CD8-positive, alpha-beta memory T cell (primary cell): ENCODE measurements at places on chromosomes 12 and 14. TPM values are rescaled to one million over a fixed set of nuclear protein-coding genes. Genes with fewer than 3 reads are reported as not detected.

DNA sequence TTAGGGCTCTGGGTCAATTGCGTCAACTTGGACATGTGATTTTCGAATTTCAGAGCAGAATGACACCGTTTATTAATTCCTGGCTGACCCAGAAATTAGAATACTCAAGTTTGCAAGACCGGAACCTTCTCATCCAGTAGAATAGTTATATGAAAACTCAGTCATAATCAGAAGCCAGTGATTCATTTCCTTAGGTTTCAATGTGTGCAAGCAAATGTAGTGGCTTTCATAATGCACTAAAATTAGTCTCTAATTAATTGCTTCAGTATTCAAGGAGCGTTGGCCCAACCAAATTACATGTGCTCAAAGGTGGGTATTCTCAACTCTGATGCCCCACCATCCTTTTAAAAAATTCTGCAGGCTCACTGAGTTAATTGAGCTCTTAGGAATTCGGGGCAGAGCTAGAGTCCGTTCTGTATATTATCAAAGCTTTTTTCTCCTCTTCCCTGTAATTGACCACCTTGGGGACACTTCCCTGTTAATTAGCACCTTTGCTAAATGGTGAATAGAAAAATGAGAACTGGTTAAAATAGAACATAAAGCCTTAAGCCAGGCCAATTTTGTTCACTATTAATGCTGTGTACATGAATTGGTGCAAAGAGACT, 55.4 kb downstream of the DAO start:
- no peak for DNase-seq

GRCh38 chr12:29612912-29613311, 115.4 kb upstream of the OVCH1 start:
- no peak for DNase-seq

DNA sequence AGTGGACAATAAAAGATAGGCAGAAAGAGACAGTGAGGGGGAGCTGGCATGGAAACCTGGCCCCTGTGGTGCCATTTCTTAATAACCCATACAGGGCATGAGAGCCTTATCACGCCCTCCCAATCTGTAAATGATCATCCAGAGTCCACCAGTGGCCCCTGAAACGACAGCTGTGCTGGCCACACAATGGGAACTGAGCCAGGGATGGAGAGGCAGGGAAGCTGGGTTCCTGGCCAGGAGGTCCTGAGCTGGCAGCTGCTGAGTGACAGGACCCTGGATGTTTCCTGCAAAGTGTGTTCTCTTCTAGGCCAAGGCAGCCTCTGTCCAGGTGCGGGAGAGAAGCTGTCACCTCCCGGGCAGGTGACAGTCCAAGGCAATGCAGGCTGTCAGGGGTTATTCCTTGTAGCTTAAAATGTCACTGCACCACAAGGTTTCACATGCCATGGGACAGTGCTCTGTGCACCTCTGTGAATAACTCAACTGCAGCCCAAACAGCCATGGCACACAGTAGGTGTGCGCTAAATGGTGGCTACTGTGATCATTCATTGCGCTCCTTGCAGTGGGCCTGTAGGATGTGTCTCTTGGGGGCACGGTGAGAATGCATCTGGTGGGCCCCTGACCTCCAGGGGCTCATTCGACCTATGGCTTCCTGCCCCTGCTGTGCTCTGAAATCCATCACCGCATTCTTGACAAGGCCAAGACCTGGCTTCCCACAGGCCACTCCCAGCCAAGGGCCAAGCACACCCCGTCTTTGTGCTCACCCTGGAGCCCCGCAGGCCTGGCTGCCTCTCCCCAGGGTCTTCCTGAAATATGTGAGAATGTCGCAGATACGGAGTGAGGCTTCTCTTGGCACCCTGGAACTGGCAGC, 46.3 kb upstream of the BCL11B start:
- no peak for DNase-seq

DNA sequence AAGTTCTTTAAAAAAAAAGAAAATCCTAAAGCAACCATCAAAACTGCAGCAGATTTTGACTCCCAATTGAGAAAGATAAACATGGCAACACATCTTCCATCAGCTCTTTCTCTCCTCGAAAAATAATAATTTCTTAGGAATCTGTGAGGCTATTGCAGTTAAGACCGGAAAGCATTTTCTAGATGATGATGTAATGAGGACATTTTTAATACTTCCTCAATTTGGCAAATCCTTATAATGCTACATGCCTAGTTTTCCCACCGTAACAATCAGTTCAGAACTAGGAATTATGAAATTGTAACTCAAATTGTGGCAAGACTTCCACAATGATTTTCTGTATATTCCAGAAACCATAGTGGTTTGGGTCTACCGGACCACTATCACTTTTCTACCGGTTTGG, 180.9 kb upstream of the PDE3A start:
- no peak for DNase-seq

- DNase-seq, result no peak
Measured at GRCh38 chr14:73739174-73739898, 25.2 kb upstream of the PNMA1 start.

- no peak for DNase-seq
Measured at GRCh38 chr12:238736-239398, 23.8 kb downstream of the SLC6A13 start.

Gene SNRNP35
- total RNA-seq, result 23.8 TPM

Gene ACRBP
- 1.8 TPM for total RNA-seq

Gene RD3L
- not detected for total RNA-seq

- no peak for DNase-seq
Measured at GRCh38 chr14:56206596-56206995, 88.4 kb downstream of the PELI2 start.

Gene ASPG
- total RNA-seq, result not detected

- no peak for DNase-seq
Measured at GRCh38 chr14:93981316-93982229, 5.2 kb upstream of the ASB2 start.

DNA sequence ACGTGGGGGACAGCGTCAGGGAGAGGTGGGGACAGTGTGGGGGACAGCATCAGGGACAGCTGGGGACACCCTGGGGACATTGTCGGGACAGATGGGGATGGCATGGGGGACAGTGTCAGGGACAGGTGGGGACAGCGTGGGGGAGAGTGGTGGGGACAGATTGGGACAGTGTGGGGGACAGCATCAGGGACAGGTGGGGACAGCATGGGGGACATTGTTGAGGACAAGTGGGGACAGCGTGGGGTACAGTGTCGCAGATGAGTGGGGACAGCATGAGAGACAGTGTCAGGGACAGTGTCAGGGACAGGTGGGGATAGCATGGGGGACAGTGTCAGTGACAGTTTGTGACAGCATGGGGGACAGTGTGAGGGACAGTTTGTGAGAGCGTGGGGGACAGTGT, 240.9 kb downstream of the TMEM121 start:
- no peak for DNase-seq

GRCh38 chr14:64293976-64294671, at the start of gene ESR2:
Gene ESR2, minus strand, starts transcription at chr14:64294371. Its CDS starts 11,386 bp downstream, at chr14:64282985.
- DNase-seq, result peak; percentile 49

- no peak for DNase-seq
Measured at GRCh38 chr12:112812600-112813406, 21.3 kb downstream of the RPH3A start.

Gene JAG2
- total RNA-seq, result 0.37 TPM

Gene CSAD
- 15.8 TPM for total RNA-seq

GRCh38 chr14:69650948-69651369, 39.6 kb downstream of the SUSD6 start:
- DNase-seq, result no peak

GRCh38 chr12:17283563-17283962, 677.6 kb upstream of the LMO3 start:
- no peak for DNase-seq

DNA sequence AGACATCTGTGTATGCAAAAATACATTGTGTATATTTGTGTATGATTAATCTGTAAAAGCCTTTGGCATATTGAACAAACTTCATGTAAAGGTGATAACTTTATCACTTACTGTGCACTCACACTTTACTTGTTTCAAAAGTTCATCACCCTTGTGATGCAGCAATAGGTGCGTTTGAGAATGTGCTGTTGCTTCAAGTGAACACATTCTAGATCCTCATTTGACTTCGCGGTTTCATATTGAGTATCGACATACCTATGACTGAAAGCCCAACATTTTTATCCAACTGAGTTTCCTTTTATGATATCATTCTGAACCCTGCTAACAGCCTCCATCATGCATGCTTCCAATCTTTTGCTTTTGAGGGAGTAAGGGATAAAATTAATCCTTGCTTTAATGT, 1086.9 kb downstream of the TMEM121 start:
- no peak for DNase-seq

DNA sequence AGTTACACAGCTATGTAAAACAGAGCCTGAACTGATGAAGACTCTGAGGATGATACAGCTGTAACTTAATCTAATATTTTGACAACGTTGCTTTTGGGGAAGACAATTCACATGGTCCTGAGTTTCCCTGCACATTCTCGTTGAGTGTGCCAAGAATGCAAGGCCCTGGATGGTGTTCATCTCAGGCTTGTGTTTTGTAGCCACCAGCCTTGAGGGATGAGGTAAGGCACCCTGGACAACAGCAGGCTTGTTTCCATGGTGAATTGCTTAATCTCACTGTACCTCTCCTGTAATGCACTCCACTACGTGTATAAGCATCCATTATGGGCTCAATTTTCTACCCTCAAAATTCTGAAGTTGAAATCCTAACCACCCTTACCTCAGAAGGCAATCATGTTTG, 2.1 kb downstream of the CATSPERB start:
- DNase-seq, result no peak

GRCh38 chr12:43277651-43278540, 274.1 kb downstream of the ADAMTS20 start:
- DNase-seq, result no peak

Gene TAS2R43
- total RNA-seq, result 0.42 TPM

DNA sequence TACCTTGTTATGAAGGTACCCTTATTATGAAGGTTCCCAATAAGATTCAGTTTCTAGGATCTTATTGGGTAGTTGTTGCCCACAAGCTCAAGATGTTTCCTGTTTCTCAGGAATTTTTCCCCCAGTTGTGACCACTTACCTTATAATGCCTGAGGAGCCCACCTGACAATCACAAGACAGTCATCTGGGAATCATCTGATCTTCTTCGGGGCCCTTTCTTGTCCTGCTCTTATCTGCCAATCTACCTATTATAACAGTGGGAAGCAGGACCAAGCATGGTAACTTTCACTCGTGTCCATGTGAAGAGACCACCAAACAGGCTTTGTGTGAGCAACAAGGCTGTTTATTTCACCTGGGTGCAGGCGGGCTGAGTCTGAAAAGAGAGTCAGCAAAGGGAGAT, 825.5 kb downstream of the BCL11B start:
- DNase-seq, result no peak

- DNase-seq, result no peak
Measured at GRCh38 chr12:48068457-48068856, 37.4 kb downstream of the SENP1 start.

DNA sequence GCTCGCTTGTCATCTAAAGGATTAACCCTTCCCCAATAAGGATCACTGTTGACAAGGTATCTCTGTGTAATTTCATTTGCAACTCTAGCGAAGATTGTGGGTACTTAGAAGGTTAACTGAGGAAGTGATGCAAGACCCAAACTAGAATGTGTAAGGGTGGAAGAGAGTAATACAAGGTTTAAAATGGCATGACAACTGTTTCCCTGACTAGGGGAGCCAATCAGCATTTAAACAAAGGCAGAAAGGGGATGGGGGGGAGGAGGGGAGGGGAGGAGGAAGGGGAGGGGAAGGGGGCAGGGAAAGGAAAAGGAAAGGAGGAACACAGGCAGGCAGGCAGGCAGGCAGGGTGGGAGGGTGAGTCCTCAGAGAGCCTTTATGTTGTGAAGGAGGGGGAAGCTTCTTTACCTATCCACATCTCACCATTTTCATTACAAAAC, 31.1 kb downstream of the NRDE2 start:
- DNase-seq, result no peak

DNA sequence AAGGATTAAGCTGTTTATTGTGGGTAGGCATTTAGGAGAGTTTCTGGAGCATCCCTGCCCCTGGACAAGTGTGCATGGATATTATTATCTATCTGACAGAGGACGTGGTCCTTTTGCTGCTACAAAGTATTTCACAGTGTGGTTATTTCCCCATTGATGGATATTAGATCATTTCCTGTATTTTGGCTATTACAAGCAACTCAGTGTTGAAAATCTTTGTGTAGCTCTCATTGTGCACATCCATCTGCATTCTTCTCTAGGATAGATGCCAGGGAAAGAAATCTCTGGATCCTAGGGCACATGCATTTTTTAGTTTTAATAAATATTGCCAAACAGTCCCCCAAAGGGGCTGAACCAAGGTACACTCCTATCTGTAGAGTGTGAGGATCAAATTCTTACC, 154.3 kb upstream of the SRRM4 start:
- no peak for DNase-seq

GRCh38 chr12:41699658-41700057, 445.0 kb downstream of the GXYLT1 start:
- no peak for DNase-seq

Gene PRH2
- not detected for total RNA-seq

Gene ACOT6
- total RNA-seq, result not detected

GRCh38 chr12:7656121-7656520, 9.6 kb downstream of the APOBEC1 start:
- DNase-seq, result no peak

GRCh38 chr12:34601689-34602088, 579.4 kb downstream of the ALG10 start:
- DNase-seq, result no peak

GRCh38 chr14:21528381-21529348, 2.5 kb upstream of the SALL2 start:
- DNase-seq, result no peak

DNA sequence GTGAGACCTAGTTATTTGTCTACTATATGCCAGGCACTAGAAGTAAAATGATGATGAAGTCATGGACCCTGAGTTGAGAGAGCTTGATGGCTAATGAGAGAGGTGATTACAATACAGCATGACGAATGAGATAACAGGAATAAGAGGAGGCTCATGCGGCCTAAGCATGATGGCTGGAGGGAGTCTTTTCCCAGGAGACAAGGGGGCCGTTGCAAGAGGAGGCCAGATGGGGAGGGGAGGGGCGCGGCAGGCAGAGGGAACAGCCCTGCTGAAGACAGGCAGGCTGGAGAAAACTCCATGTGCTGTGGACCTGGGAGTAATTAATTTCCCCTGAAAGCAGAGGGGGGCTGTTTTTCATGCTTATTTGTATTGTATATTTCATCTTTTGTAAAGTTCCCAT, 144.7 kb upstream of the RFLNA start:
- no peak for DNase-seq

GRCh38 chr14:90518941-90519256, 122.1 kb downstream of the CALM1 start:
- peak; percentile 43 for DNase-seq

GRCh38 chr12:56628671-56629458, 1.3 kb downstream of the BAZ2A start:
- peak; percentile 71 for DNase-seq

Gene CDK17
- 34.6 TPM for total RNA-seq

- no peak for DNase-seq
Measured at GRCh38 chr14:99681832-99682148, 2.3 kb upstream of the CYP46A1 start.
